B cell (primary cell): ENCODE measurements at places on chromosomes 7 and 10. TPM values are rescaled to one million over a fixed set of nuclear protein-coding genes. Genes with fewer than 3 reads are reported as not detected.

- no peak overlapping the region for H3K4me3 ChIP-seq
- DNase-seq, result no peak
- no peaks in the 10 kb centered on the region for H3K27me3 ChIP-seq
- H3K27ac ChIP-seq, result no peak overlapping the region
Observed at GRCh38 chr7:121639705-121640104, 233.3 kb upstream of the PTPRZ1 start.

CYP2C18 gene
- not detected in 2 replicates for total RNA-seq

C7orf57 gene
- total RNA-seq, result not detected in 2 replicates

GRM3 gene
- total RNA-seq, result not detected in 2 replicates

SMKR1 gene
- 2.9 and 3.8 TPM in 2 replicates for total RNA-seq
